ENCODE measurements at places on chromosomes 3 and 15.

DNA sequence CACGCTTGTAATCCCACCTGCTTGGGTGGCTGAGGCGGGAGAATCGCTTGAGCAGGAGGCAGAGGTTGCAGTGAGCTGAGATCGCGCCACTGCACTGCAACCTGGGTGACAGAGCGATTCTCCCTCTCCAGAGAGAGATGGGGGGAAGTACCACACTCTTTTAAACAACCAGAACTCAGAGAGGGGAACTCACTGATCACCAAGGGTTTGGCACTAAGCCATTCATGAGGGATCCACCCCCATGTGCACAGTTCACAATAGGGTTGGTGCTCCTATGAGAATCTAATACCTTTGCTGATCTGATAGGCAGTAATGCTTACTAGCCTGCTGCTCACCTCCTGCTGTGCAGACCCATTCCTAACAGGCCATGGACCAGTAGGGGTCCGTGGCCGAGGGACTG lies 51.6 kb downstream of the QTRT2 start:
- DNase-seq = no peak

DNA sequence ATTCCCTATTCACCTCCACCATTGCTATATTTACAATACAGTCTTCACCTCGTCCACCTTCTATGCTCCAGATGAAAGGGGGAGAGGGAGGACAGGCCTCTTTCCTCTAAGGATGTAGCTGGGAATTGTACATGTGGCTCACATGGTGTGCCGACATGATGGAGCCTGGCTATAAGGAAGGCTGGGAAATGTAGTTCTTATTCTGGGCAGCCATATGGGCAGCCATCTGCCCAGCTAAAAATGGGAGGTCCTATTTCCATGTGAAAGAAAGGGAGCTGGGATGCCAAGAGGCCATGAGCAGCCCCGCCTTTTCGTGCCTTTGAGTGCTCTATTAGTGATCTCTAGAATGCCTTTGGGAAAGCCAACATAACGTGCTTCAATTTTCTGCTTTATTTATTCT lies 27.1 kb upstream of the MGLL start:
- DNase-seq = no peak

DNA sequence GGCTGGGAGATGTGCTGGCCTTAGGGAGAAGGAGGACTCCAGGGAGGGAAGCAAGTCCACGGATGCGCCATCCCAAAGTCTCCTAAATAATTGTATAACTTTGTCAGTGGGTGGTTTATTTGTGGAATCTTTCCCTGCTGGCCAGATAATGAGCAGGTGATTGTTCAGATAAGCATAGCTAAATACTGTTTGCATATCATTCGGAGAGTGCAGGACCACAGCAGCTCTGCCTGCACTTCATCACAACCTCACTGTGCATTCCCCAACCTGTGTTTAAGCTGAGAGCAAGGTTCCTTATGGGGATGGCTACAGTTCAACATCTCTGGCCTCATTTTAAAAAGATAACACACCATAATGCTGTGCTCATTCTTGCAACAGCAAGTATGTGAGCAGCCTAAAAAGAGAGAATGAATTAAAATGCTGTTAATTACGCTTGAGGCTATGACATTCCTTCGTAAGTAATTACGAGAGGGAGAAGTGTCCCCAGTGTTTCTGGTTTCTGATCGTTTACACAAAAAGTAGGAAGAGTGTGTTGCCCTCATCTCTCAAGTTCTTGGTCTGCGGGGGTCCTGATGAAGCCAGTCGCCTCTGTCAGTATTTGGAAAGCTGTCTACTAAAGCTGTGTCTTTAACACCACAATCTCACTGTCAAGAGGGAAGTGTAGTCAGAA lies 272.0 kb upstream of the RORA start:
- DNase-seq = no peak

GRCh38 chr3:125289429-125289981 lies 77.0 kb upstream of the SLC12A8 start:
- DNase-seq = no peak

- no peak for DNase-seq
Observed at GRCh38 chr15:22951381-22952280, 28.5 kb downstream of the CYFIP1 start.

GRCh38 chr3:50371133-50371685 lies 11.9 kb upstream of the TMEM115 start:
- no peak for DNase-seq

- DNase-seq = no peak
Observed at GRCh38 chr3:30795176-30795575, 99.3 kb downstream of the GADL1 start.

- DNase-seq = no peak
Observed at GRCh38 chr3:115436767-115437301, 186.5 kb upstream of the GAP43 start.
